ENCODE measurements at places on chromosomes 5 and 9.

DNA sequence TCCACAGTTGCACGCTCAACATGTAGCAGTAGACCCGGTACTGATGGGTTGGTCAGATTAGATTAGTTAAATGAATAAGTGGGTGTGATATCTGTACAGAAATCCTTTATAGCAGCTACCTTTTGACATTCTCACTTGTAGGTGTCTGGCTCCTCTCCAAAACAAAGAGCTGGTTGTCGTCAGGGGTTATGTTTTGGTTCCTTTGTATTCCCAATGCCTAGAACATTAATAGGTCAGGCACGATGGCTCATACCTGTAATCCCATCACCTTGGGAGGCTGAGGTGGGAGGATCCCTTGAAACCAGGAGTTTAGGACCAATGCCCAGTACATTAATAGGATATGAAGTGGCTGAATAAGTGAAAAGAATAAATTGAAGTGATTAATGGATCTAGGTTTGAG is 182.1 kb downstream of the SNCAIP start:
- DNase-seq: no peak

GRCh38 chr5:153641183-153641688 is 150.8 kb downstream of the GRIA1 start:
- no peak for DNase-seq

GRCh38 chr5:143006501-143006900 is 236.3 kb downstream of the ARHGAP26 start:
- no peak for DNase-seq

- no peak for DNase-seq
Observed at GRCh38 chr5:64773533-64773932, 4.8 kb downstream of the CWC27 start.

GRCh38 chr9:3719286-3719685 is 193.5 kb upstream of the RFX3 start:
- DNase-seq: no peak

DNA sequence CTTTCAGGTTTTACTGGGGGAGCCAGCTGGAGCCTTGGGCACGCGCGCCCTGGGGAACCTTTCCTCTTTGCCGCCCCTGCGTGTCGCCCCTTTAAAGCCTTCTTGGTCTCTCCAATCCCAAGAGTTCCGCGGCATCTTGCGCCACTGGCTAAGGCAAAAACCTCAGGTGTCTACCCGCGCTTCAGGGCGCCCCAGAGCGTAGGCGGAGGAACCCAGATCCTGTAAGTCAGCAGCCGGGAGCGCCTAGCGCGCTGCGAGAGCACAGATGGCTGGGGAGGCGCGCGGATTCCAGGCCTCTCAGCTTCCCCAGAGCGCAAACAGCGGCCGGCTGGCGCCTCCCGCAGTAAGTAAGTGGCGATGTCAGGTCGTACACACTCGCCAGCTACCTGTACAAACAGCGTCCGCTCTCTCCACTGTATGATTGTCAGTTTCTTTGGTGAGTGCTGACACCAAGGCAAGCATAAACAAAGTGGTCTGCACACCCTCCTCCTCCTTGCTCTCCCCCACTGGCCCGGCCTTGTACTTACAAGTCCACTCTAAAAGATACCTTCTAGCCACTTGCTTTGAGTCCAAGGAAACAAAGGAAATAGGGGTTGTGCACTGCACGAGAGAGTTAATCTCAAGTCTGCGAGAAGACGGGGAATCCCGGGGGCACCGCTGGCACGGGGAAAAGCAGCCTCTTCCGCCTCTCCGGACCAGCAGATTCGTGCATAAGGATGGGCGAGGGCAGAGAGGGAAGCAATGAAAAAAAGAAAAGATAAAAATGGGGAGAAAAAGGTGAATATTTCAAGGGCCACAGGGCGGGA is 2.9 kb downstream of the HTR1A start:
- peak; percentile 2 for DNase-seq

DNA sequence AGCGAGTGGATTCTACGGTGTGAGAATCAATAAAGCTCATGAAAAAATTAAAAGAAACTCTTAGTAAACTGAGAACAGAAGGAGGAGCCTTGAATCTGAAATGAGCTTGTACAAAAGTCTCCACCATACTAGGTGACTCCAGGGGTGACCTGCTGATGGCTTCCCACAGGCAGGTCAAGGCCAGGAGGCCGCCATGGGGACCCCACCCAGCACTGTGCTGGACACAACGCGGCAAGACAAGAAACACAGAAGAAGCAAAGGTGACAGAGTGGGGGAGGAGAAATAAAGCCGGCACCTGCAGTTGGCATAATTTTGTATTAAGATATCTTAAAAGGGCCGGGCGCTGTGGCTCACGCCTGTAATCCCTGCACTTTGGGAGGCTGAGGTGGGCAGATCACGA is 12.1 kb upstream of the SLC6A19 start:
- no peak for DNase-seq

GRCh38 chr5:135039271-135040033 is 5.4 kb upstream of the PITX1 start:
- DNase-seq: no peak

DNA sequence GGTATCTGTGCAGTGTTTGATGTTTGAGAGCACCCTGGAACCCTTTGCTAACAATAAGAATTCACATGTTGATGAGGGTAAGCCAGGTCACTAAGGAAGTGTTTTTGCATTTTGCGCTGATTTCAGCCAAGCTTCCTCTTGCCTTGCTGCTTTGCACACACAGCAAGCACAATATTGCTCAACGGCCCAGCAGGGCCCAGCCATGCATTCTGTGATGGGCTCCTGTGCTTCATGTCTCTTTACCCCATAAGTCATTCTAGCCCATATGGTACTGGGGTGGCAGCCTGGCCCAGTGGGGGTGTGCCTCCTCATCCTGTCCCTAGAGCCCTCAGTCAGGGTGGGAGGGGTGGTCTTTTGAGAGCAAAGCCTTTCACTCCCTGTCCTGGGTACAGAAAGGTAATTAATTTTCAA is 481.3 kb downstream of the GADD45G start:
- DNase-seq: no peak

GRCh38 chr5:110262749-110263148 is 463.7 kb downstream of the TMEM232 start:
- no peak for DNase-seq

DNA sequence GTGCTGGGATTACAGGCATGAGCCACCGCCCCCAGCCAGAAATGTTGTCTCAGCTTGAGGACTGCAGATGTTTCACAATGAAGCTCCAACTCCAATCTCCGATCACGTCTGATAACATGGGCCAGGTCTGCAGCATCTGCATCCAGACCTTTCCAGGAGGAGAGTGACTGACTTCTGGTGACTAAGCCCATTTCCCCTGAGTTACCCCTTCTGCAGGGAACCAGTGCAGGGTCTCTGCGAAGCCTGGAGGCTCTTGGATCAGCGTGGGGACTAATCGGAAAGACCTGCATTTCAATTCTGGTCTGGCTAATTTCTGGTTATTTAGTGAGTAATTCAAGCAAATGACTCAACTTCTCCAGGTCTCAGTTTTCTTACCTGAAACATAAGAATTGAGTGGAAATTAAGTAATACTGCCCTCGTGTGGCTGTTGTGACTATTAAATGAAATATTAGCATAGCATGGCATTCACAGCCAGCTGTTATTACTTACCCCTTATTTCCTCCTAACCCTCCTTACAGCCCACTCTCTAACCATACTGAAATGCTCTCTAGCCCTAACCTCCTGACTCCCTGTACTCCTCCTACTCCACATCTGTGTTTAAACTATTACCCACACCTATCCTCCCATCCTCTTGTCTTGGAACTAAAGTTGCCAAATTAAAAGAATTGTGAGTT is 2.2 kb upstream of the GNPDA1 start:
- DNase-seq: peak; percentile 88

- no peak for DNase-seq
Observed at GRCh38 chr9:27675354-27675753, 102.1 kb upstream of the C9orf72 start.

DNA sequence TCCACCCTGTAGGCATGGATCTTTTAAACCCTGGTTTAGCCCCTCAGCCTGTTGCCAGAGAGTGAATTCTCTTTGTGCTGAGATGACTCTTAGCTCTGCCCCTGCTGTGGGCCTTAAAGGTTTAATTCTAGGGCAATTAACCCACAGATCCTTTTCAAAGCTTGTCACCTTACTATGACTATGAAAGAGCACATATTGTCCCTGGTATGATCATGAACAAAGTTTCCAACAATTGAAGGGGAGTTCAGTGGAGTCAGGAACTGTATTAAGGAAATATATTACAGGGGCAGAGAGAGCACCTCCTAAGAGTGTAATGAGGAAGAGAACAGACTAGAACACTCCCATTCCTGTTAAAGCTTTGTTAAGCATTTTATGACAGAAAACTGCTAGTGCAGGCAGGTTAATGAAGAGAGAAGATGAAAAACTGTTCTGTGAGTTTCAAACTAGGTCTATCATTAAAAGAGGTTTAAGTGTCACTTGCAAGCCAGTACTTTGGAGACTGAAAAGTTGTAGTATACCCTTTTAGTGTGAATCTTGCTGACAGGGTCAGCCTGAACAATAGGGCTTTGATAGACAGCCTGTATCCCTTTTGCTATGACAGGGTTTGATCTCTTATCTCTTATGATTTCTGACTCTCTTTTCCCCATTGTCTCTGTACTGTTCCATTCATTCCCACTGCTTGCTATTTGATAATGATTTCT is 104.2 kb upstream of the ELL2 start:
- DNase-seq: peak; percentile 62

GRCh38 chr5:146541958-146542849 is 26.2 kb upstream of the GPR151 start:
- peak; percentile 76 for DNase-seq

GRCh38 chr9:120735415-120736126 is 21.3 kb upstream of the MEGF9 start:
- DNase-seq: no peak

- DNase-seq: no peak
Observed at GRCh38 chr5:149578896-149579295, 2.4 kb upstream of the ARHGEF37 start.

DNA sequence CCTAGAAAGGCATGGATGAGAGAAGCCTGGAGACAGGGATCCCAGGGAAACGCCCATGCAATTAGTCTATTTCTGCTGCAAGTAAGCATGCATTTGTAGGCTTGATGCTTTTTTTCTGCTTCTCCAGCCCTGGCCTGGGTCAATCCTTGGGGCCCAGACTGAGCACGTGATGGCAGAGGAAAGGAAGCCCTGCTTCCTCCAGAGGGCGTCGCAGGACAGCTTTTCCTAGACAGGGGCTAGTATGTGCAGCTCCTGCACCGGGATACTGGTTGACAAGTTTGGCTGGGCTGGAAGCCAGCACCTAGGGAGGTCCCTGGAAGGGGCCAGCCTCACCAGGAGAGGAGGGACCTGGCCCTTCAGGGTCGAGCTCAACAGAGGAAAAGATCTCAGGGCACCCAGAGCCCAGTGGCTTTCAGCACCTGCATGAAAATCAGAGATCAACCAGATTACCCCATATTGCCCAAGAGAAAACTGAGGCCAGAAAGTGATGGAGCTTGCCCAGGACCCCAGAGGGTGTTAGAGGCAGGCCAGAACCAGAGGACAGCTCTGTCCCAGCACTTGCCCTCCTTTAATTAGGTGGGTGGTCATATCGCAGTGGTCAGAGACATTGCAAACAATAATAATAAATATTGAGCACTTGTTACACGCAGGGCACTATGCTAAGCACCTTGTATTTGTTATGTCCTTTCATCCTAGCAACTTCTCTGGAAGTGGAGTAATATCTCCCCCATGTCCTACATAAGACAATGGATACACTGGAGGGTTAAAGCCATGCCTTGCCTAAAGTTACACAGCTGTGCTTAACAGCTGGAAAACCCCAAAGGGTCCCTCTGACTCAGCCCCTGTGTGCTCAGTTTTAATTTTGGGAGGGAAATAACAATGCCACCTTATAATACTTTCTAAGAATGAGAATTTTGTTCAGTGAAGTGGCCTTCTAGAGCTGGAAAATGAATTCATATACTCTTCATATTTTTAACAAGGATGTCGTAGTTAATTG is 67.1 kb downstream of the KLF4 start:
- DNase-seq: peak; percentile 60

DNA sequence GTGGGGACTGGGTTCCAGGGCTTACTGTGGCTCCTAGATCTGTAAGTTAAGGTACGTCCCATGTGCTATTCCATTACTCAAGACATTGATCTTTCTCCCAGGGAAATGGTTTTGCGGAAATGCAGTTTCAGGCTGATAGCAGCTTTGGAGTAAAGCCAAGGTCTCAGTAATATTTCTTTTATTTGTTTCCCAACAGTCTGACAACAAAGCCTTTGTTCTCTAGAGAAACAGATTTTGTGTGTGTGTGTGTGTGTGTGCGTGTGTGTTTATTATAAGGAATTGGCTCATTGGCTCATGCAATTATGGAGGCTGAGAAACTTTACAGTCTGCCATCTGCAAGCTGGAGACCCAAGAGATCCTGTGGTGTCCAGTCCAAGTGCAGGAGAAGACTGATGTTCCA is 12.1 kb upstream of the POC5 start:
- no peak for DNase-seq

DNA sequence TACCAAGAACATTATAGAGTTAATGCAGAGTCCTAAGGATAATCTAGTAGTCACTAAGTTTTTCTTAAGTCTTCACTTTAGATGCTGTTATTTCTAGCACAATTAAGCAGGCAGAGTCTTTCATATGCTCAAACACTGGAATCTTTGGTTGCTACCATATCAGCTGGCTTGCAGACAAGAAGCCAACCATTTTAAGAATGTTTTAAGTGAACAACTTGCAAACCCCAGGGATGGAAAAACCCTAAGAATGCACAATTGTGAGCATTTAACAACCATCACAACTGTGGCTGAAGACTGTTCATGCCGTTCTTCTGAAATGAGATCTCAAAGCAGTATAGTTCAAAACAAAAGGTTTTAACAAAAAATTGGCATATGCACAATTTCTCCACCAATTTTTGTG is 55.1 kb downstream of the CSNK1A1 start:
- no peak for DNase-seq

- no peak for DNase-seq
Observed at GRCh38 chr5:172795318-172795977, 24.5 kb upstream of the DUSP1 start.

- DNase-seq: no peak
Observed at GRCh38 chr9:105886136-105886535, 191.8 kb downstream of the TMEM38B start.

DNA sequence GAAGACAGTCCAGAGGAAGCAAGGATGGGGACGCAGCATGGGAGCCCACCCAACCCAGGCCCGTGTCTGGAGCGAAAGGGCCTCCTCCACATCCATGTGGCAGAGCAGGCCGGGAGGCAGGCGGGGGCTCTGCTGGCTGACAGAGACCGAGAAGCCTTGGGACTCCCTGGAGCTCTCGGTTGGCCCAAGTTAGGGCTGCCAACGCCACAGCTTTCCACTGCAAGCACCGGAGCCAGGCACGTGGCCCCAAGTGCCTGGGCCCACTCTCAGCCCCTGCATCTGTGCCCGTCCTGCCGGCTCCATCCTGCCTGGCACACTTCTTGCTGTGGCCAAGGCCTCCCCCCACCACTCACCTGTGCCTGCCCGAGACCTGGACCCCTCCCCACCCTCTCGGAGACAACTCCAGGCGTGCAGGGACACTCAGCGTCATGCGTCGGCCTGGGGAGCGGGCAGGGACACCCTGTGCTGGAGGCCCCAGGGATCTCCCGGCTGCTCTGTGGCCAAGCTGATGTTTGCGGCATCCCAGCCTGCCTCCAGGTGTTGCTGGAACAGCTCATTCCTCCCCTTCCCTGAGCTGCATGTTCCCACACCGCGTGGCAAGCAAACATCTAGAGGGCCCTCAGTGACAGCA is 31.5 kb downstream of the SLC6A3 start:
- DNase-seq: no peak

- no peak for DNase-seq
Observed at GRCh38 chr9:107177857-107178256, 105.2 kb upstream of the RAD23B start.

- no peak for DNase-seq
Observed at GRCh38 chr5:108145351-108145750, 236.5 kb downstream of the FBXL17 start.

- DNase-seq: no peak
Observed at GRCh38 chr5:173793648-173794548, 94.3 kb upstream of the CPEB4 start.

Data from activated CD4-positive, alpha-beta T cell treated with anti-CD3 and anti-CD28 coated beads, Interleukin-2, Interleukin-6, amounts not matched to agents 100 ng/mL and 50 ng/mL, durations not matched to agents 16 hours and 8 hours (primary cell).